ENCODE measurements at places on chromosomes 7 and 10.
A peak's percentile ranks its signal among the peaks of the same experiment; 100 is the strongest.

DNA sequence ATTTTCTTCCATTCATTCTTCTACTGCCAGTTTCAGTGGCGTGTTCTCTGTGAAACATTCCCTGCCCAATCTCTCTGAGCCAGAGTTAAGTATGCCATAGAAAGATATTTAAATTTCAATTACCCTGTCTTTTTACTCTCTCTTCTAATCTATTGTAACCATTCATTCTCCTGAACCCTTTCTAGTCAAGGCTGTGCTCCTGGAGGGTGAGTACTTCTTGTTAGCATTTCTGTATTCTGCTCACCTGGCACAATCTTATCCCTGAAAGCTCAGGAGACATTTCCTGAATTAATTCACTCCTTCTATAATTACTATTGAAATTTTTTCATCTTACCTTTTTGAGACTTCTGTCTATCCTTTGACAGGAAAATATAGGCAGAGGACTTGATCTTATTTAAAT, 271.7 kb downstream of the HGF start:
- no peaks in the 10 kb centered on the region for H3K27me3 ChIP-seq
- no peak overlapping the region for H3K27ac ChIP-seq
- peaks cover 5% of the 10 kb centered on the region for H3K4me1 ChIP-seq
- no peaks in the 10 kb centered on the region for H3K36me3 ChIP-seq

DNA sequence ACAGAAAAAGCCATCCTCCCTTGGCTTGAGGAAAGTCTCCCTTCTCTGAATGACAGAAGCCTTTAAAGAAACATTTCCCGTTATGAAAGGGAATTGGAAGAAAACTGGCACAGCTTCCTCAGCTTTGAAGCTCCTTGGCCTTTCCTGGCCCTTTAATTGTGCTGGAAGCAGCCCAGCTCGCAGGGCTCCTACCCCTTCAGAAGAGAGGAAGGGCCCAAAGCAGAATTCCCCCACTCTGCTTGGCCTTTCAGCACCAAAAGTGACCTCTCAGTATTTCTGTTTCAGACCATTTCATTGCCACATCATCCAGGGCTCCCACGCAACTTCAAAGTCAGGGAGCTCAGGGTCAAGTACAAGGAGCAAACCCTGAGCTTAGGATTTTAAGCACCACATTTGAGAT, 4.2 kb downstream of the AFAP1L2 start:
- H3K27me3 ChIP-seq: peaks cover 26% of the 10 kb centered on the region

GRCh38 chr7:157941210-157941609, 604.4 kb downstream of the DNAJB6 start:
- H3K27me3 ChIP-seq: no peaks in the 10 kb centered on the region
- H3K4me1 ChIP-seq: no peaks in the 10 kb centered on the region
- no peak overlapping the region for H3K4me3 ChIP-seq
- H3K27ac ChIP-seq: no peak overlapping the region

DNA sequence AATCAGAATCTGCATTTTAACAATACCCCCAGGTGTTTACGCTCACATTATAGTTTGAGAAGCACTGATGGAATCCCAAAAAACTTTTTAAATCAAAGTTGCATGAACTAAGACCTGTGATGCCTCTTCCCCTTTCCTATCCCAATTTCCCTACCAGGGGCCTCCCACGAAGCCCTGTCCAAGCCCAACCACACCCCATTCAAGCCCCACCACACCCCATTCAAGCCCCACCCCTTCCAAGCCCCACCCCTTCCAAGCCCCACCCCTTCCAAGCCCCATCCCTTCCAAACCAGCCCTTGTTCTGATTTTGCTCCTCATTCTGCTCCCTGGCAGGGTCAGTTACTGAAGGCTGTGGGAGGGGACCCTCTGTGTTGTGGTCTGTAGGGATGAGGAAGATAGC, 9.8 kb upstream of the AQP1 start:
- no peak for DNase-seq
- H3K27ac ChIP-seq: no peak overlapping the region
- H3K36me3 ChIP-seq: no peaks in the 10 kb centered on the region
- no peak overlapping the region for H3K4me3 ChIP-seq
- peaks cover 32% of the 10 kb centered on the region for H3K4me1 ChIP-seq
- H3K27me3 ChIP-seq: no peaks in the 10 kb centered on the region

GRCh38 chr10:80203835-80204676, 1.3 kb downstream of the ANXA11 start:
- H3K27ac ChIP-seq: peak overlapping the region; percentile 94
- H3K27me3 ChIP-seq: no peaks in the 10 kb centered on the region
- H3K4me1 ChIP-seq: peaks cover 43% of the 10 kb centered on the region
- peak overlapping the region; percentile 97 for H3K4me3 ChIP-seq
- DNase-seq: no peak
- peaks cover 25% of the 10 kb centered on the region for H3K36me3 ChIP-seq

- H3K4me3 ChIP-seq: no peak overlapping the region
- H3K36me3 ChIP-seq: no peaks in the 10 kb centered on the region
- no peaks in the 10 kb centered on the region for H3K4me1 ChIP-seq
- H3K27me3 ChIP-seq: no peaks in the 10 kb centered on the region
Measured at GRCh38 chr10:130364631-130365411, 228.6 kb downstream of the GLRX3 start.

- H3K4me1 ChIP-seq: peaks cover 7% of the 10 kb centered on the region
- H3K36me3 ChIP-seq: no peaks in the 10 kb centered on the region
- H3K4me3 ChIP-seq: no peak overlapping the region
- H3K27me3 ChIP-seq: no peaks in the 10 kb centered on the region
Measured at GRCh38 chr7:27688056-27688455, 25.4 kb upstream of the HIBADH start.

DNA sequence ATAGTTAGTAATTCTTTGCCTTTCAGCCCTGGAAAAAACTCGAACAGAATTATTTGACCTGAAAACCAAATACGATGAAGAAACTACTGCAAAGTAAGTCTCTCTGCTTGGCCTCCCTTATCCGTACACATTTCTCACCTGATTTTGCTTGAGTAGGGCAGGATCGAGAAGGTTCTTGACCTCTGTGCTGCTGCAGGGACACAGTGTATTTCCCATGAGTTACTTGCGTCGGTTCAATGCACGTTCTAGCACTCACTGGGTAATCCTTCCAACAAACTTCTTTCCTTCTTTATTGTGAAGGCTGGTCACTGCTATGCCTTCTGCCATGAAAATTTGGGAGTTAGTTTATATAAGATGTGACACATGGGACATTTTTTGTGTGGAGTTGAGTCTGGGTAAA, 171.5 kb upstream of the SH2B2 start:
- no peak for DNase-seq
- no peaks in the 10 kb centered on the region for H3K27me3 ChIP-seq
- no peak overlapping the region for H3K27ac ChIP-seq
- H3K36me3 ChIP-seq: peaks cover 41% of the 10 kb centered on the region
- no peak overlapping the region for H3K4me3 ChIP-seq

DNA sequence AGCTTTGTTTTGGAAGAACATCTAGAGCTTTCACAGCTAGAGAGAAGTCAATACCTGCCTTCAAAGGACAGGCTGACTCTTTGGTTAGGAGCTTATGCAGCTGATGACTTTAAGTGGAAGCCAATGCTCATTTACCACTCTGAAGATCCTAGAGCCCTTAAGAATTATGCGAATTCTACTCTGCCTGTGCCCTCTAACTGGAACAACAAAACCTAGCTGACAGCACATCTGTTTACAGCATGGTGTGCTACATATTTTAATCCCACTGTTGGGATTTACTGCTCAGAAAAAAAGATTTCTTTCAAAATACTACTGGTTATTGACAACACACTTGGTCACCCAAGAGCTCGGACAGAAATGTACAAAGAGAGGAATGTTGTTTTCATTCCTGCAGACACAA, 57.3 kb downstream of the PALS2 start:
- no peak for DNase-seq
- H3K4me1 ChIP-seq: no peaks in the 10 kb centered on the region
- H3K27ac ChIP-seq: no peak overlapping the region

GRCh38 chr7:1748839-1749173, 78.7 kb downstream of the ELFN1 start:
- DNase-seq: no peak
- H3K36me3 ChIP-seq: no peaks in the 10 kb centered on the region
- H3K27ac ChIP-seq: no peak overlapping the region
- no peak overlapping the region for H3K4me3 ChIP-seq

DNA sequence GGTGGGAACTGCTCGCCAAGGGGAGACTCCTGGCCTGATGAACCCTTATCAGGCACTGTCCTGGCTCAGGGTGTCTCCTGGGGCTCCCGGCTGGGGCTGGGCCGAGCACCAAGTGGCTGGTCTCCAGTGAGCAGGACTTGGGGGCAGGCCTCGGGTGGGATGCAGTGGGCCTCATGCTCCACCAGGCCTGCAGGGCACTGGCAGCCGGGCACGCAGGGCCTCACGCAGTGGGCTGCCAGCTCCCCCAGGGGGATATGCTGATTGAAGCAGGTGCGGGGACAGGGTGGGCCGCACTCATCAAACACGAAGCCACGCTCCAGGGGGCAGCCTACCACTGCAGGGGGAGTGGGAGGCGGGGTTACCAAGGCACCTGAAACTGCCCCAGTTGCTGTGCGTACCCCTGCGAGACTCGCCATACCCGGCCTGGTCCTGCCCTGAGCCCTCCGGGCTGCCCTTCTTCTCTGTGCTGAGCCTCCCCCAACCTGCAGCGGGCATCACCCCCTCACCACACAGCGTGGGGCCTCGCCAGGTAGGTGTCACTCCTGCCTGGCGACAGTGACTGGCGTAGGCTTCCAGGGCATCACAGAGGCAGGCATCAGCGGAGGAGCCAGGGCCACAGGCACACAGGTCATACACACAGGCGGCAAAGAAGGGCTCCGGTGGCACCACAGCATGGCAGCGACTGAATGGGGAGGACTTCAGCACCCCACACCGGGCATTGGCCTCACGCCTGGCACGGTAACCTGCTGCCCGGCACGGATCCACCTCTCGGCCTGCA, 14.5 kb downstream of the ATP6V1F start:
- H3K27me3 ChIP-seq: no peaks in the 10 kb centered on the region
- no peaks in the 10 kb centered on the region for H3K4me1 ChIP-seq
- H3K36me3 ChIP-seq: no peaks in the 10 kb centered on the region
- H3K4me3 ChIP-seq: no peak overlapping the region

DNA sequence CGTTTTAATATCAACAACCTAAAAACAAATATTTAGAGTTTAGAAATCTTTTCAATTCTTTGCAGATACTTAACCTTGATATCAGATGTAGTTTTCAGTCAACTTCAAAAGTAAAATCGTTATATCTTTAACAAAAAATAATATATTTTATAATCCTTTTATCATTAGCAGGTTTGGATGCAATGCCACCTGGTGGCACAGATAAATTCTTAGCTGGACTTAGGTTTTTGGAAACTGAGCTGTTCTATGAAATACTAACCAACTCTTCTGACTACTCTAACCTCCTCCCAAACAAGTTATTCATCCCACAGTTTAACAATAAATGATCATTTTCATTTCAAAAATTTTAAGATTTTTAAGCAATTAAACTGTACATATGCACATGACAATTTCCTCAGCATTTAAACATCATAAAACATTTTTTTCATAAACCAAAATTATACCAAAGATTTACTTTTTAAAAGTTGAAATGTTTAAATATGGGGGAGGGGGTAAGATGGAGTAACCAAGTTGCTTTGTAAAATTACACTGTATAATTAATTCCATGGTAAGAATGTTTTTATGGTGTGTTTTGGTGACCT, 56.9 kb downstream of the HIBADH start:
- 0 out of 2 replicates have a peak overlapping the region, but pooled peaks have one; percentile 3 for H3K4me3 ChIP-seq
- peaks cover 44% of the 10 kb centered on the region for H3K4me1 ChIP-seq
- no peaks in the 10 kb centered on the region for H3K27me3 ChIP-seq
- H3K27ac ChIP-seq: peak overlapping the region; percentile 64
- H3K36me3 ChIP-seq: no peaks in the 10 kb centered on the region
- DNase-seq: no peak

GRCh38 chr10:101614663-101615524, 26.8 kb downstream of the DPCD start:
- H3K36me3 ChIP-seq: peaks cover 17% of the 10 kb centered on the region
- DNase-seq: no peak
- no peak overlapping the region for H3K4me3 ChIP-seq
- H3K27ac ChIP-seq: no peak overlapping the region
- no peaks in the 10 kb centered on the region for H3K27me3 ChIP-seq

GRCh38 chr10:97509120-97509680, 10.5 kb downstream of the UBTD1 start:
- no peak for DNase-seq
- no peak overlapping the region for H3K4me3 ChIP-seq
- H3K27me3 ChIP-seq: no peaks in the 10 kb centered on the region
- no peaks in the 10 kb centered on the region for H3K4me1 ChIP-seq
- no peak overlapping the region for H3K27ac ChIP-seq

DNA sequence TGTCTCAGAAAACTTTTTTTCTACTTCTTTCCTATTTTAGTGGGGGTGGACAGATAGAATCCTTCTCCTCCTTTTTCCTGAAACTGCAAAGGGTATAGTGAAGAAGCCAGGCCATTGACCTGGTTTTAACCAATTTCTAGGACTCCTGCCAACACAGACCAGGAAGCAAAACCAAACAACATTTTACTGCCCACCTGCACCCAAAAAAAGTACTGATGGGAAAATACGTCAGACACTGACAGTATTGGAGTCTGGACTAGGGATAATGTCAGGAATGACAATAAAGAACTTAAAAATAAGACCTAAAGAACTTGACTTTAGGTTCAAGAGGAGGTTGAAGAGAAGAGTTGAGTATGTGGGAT, 5.0 kb upstream of the STEAP4 start:
- 0 out of 2 replicates have a peak, but pooled peaks cover 4% of the 10 kb centered on the region for H3K27me3 ChIP-seq
- H3K27ac ChIP-seq: no peak overlapping the region
- no peak for DNase-seq
- H3K4me3 ChIP-seq: no peak overlapping the region

- H3K27me3 ChIP-seq: no peaks in the 10 kb centered on the region
- DNase-seq: no peak
- H3K4me1 ChIP-seq: peaks cover 22% of the 10 kb centered on the region
- peaks cover 4% of the 10 kb centered on the region for H3K36me3 ChIP-seq
- H3K4me3 ChIP-seq: peak overlapping the region; percentile 60
- H3K27ac ChIP-seq: peak overlapping the region; percentile 77
Measured at GRCh38 chr10:58268454-58268945, 462 bp upstream of the CISD1 start.

DNA sequence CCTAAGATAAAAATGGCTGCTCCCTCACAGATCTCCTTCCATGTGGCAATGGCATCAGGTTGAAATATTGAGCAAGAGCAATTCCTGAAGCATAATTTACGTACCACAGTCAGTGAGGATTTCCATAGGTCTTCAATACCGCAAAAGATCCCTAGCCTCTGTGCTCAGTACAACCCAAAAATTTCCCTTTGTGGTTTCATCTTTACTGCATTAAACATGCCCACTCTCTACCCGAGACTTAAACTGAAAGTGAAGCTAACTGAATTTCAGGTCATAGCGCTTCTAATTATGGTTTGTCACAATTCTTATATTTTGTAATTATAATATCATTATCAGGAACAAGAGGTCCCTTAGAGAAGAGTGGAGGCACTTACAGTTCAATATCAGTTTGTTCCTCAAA, 1071.1 kb downstream of the XPNPEP1 start:
- no peak overlapping the region for H3K4me3 ChIP-seq
- no peaks in the 10 kb centered on the region for H3K4me1 ChIP-seq
- H3K36me3 ChIP-seq: no peaks in the 10 kb centered on the region
- H3K27ac ChIP-seq: no peak overlapping the region

GRCh38 chr10:43117777-43118583, 20.3 kb upstream of the CSGALNACT2 start:
- no peak overlapping the region for H3K4me3 ChIP-seq
- 0 out of 2 replicates have a peak, but pooled peaks cover 2% of the 10 kb centered on the region for H3K27me3 ChIP-seq
- no peak for DNase-seq
- H3K36me3 ChIP-seq: no peaks in the 10 kb centered on the region
- H3K4me1 ChIP-seq: no peaks in the 10 kb centered on the region
- H3K27ac ChIP-seq: no peak overlapping the region

Measured in SJSA1 (cell line).